ENCODE measurements at places on chromosomes 3 and 15.

GRCh38 chr3:29758434-29759322 lies 477.8 kb downstream of the RBMS3 start:
- no peak for DNase-seq

DNA sequence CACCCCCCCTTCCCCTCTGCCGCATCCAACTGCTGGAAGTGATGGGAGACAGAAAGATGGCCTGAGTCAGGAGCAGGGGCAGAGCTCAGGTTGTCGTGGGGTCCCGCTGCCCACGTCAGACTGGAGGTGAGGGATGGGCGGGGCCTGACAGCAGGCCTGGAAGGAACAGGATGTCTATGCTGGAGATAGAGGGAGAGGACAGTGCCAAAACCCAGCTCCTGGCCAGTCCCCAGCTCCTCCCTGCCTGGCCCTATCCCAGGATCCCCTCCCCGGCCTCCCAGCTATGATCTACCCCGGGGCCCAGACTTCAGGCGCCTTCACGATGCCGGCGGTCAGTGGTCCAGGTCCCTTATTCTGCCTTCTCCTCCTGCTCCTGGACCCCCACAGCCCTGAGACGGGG lies at the start of gene LMAN1L:
Gene LMAN1L, plus strand, starts transcription at position 303 of the 400 bp plus-strand sequence. Its CDS starts 20 bp downstream, at position 323.
- DNase-seq = no peak

GRCh38 chr3:36317915-36318314 lies 62.4 kb upstream of the STAC start:
- no peak for DNase-seq

DNA sequence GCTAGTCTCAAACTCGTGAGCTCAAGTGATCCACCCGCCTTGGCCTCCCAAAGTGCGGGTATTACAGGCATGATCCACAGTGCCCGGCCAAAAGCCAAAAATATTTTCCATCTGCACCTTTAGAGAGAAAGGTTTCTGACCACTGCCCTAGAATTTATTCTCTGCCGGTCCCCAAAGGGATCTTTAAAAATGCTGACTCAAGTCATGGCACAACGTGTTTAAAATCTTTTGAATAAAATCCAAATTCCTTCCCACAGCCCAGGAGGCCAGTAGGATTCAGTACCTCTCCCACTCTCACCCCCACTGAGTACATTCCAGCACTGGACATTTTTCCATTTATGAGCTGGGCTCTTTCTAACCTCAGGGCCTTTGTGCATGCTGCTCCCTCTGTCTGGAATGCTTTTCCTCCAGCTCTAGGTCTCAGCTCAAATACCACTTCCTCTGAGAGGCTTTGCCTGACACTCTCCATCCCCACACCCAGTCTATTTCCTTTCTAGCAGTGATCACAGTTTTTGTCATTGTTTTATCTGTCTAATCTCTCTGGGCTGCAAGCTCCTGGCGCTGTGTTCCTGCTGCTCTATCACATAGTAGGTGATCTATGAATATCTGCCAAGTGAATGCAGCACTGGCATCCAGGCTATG lies 502.9 kb downstream of the SHQ1 start:
- DNase-seq = no peak

- DNase-seq = no peak
These were observed 83.5 kb downstream of the AQP9 start for GRCh38 chr15:58221591-58222241.

DNA sequence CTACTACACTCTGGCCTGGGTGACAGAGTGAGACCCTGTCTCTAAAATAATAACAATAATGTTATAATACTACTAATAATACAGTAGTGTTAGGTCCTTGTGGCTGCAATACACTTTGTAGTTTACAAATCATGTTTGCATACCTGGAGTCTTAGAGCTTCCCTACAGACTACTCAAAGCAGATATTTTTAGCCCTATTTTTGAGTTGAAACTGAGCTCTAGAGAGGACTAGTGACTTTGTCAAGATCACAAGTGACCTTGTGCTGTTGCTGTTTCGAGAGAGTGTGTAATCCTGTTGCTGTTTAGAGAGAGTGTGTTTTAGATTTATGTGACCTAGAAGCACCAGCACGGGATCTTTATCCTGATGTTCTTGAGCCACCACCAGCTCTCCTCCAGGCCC lies 105.3 kb upstream of the RNU6-1 start:
- DNase-seq = no peak

GRCh38 chr15:82595766-82596165 lies 51.4 kb downstream of the CPEB1 start:
- DNase-seq = no peak

DNA sequence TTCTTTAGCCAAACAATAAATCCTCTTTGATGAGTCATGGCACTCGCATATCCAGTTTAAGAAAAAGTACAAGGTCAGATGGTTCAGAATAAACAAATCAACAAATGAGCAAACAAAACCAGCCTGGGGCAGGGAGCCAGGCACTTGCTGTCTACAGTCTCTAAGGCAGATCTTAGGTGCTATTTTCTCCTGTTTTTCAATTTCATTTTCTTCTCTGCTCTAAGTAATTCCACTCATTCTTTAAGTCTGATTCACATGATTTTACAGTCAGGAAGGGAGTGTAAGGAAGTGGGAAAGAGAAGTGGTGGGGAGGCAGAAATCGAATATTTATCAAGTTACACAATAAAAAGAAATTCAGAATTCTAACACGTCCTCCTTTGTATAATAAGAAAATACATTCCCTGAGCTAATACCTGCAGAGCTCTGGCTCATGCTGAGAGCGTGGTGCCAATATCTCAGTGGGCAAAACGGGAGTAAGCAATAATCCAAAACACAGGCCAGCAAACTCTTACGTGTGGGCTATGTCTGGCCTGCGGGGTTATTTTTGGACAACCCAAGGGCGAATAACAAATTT lies 298.6 kb downstream of the ADAMTS17 start:
- DNase-seq = no peak
